ENCODE measurements at places on chromosomes 2 and 18. TPM values are rescaled to one million over a fixed set of nuclear protein-coding genes. Genes with fewer than 3 reads are reported as not detected.

Gene CCDC74B
- total RNA-seq, result 0.12 TPM

Gene TUBB8B
- not detected for total RNA-seq

Gene REG3G
- not detected for total RNA-seq

Gene SGPP2
- 9.9 TPM for total RNA-seq

Gene TRIM54
- 0.17 TPM for total RNA-seq

Gene DGUOK
- total RNA-seq, result 55.5 TPM

Gene RNF125
- 40.3 TPM for total RNA-seq

Gene EPAS1
- 2.3 TPM for total RNA-seq

Gene DTNA
- 0.58 TPM for total RNA-seq

Gene SP140
- 70.8 TPM for total RNA-seq

Gene DSC1
- 2.7 TPM for total RNA-seq

GRCh38 chr2:207107551-207107950, 58.2 kb downstream of the KLF7 start:
- no peaks in the 10 kb centered on the region for H3K4me1 ChIP-seq
- no peaks in the 10 kb centered on the region for H3K36me3 ChIP-seq
- H3K4me3 ChIP-seq, result no peak overlapping the region
- DNase-seq, result no peak
- no peaks in the 10 kb centered on the region for H3K27me3 ChIP-seq

GRCh38 chr2:72932045-72932740, 14.9 kb downstream of the EMX1 start:
- H3K4me1 ChIP-seq, result no peaks in the 10 kb centered on the region
- peaks cover 4% of the 10 kb centered on the region for H3K27me3 ChIP-seq
- no peak overlapping the region for H3K27ac ChIP-seq
- no peak overlapping the region for H3K4me3 ChIP-seq

DNA sequence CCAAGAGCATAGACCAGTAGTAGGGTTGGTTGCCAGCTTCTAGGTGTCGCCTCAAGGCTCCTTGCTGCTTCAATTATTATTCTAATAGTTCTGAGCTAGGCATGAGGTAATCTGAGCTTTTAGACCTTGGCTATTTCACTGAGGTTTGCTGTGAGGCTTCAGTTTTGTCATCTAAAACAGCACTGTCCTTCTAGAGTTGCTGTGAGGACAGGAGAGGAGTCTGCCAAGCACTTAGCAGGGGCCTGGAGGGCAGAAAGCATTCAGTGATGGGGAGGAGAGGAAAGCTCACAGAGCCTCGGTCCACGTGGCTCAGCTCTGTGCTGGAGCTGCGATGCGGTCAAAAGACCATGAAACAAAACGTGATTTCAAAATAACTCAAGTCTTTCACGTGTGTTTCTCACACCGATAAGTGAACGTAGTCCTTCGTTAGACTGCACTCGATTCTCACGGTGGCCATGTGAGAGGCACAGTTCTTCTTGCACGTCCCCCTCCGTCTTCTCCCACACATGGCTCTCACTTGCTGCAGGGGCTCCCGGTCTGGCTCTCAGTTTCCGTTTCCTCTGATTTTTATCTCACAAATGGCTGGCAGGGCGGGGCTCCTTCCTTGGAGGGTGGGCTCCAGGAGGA, 113.7 kb downstream of the B3GNT2 start:
- H3K27me3 ChIP-seq, result no peaks in the 10 kb centered on the region
- no peaks in the 10 kb centered on the region for H3K36me3 ChIP-seq
- no peak overlapping the region for H3K4me3 ChIP-seq
- DNase-seq, result no peak
- peak overlapping the region; percentile 15 for H3K27ac ChIP-seq

DNA sequence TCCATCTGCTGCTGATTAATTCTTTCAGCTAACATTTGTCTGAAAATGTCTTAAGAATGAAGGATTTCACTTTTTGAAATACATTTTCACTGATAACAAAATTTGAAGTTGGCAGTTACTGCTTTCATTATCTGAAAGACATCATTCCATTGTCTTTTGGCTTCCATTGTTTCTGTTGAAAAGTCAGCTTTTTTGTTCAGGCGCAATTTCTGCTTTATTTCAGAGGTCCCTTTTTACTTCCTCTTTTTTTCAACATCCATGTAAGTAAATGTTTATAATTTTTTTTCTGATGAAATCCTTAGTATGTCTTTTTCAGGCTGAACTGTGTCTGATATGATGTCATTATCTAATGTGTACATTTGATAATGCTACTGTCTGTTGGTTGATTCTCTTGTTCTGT, 184.2 kb downstream of the RND3 start:
- H3K27me3 ChIP-seq, result no peaks in the 10 kb centered on the region
- no peaks in the 10 kb centered on the region for H3K4me1 ChIP-seq
- no peak for DNase-seq
- H3K27ac ChIP-seq, result no peak overlapping the region
- no peak overlapping the region for H3K4me3 ChIP-seq

DNA sequence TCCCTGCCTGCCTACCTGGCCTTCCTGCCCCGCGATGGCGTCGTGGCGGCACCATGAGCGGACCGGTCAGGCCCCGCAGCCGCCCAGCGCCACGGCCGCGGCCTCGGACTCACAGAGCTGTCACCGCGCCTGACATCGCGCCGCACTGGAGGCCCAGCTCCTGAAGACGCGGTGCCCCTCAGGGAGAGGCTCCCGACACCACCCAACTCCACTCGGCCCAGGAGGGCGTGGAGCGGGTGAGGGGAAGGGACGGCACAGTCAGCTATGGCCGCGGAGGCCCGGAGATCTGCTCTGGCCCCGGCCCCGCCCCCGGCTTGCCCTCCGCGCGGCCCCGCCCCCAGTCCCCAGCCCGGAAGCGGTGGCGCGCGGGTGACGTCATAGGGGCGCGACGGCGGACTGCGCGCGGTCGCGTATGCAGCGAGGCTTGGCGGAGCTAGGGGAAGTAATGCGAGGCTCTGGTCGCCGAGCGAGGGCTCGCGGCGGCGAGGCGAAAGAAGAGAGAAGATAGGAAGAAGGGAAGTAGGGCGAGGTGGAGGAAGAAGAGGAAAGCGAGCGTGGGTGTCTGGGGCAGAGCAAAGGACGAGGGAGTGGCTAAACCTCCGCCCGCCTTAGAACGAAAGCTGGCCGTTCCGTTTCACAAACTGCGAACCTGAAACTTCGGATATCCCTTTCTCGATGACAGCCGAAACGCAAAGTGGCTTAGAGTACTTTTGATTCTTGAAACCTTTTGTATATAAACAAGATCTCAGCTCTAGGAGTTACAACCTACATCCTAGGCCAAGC, at the start of gene SLC35F5:
Gene SLC35F5, minus strand, starts transcription at position 288 of the 783 bp plus-strand sequence. Its CDS starts 233 bp downstream, at position 55.
- peaks cover 9% of the 10 kb centered on the region for H3K36me3 ChIP-seq
- H3K27ac ChIP-seq, result peak within 1 kb of the TSS; percentile 80
- H3K27me3 ChIP-seq, result no peaks in the 10 kb centered on the region
- H3K4me3 ChIP-seq, result peak within 1 kb of the TSS; percentile 95
- H3K4me1 ChIP-seq, result peaks cover 25% of the 10 kb centered on the region

DNA sequence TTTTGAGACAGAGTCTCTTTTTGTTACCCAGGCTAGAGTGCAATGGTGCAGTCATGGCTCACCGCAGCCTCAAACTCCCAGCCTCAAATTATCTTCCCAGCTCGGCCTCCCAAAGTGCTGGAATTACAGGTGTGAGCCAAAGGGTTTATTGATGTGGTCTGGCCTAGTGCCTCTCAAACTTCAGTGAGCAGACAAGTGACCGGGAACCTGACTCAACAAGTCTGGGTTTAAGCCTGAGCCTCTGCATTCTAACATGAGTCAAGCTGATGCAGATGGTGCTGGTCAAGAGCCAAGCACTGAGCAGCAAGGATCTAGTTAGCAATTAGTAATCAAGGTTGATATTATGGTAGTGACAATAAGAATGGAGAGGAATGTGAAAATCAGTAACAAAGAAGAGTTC, 21.3 kb downstream of the CDK15 start:
- H3K27ac ChIP-seq, result no peak overlapping the region
- H3K4me3 ChIP-seq, result no peak overlapping the region
- no peaks in the 10 kb centered on the region for H3K27me3 ChIP-seq
- no peaks in the 10 kb centered on the region for H3K4me1 ChIP-seq

- peaks cover 51% of the 10 kb centered on the region for H3K4me1 ChIP-seq
- no peaks in the 10 kb centered on the region for H3K36me3 ChIP-seq
- H3K27ac ChIP-seq, result peak overlapping the region; percentile 61
- H3K27me3 ChIP-seq, result no peaks in the 10 kb centered on the region
- no peak for DNase-seq
Observed at GRCh38 chr2:120253021-120253882, 600 bp downstream of the RALB start.

GRCh38 chr18:36141576-36141975, 11.9 kb downstream of the ELP2 start:
- H3K4me1 ChIP-seq, result no peaks in the 10 kb centered on the region
- no peak for DNase-seq
- H3K27me3 ChIP-seq, result no peaks in the 10 kb centered on the region
- peaks cover 67% of the 10 kb centered on the region for H3K36me3 ChIP-seq
- H3K27ac ChIP-seq, result no peak overlapping the region
- no peak overlapping the region for H3K4me3 ChIP-seq

DNA sequence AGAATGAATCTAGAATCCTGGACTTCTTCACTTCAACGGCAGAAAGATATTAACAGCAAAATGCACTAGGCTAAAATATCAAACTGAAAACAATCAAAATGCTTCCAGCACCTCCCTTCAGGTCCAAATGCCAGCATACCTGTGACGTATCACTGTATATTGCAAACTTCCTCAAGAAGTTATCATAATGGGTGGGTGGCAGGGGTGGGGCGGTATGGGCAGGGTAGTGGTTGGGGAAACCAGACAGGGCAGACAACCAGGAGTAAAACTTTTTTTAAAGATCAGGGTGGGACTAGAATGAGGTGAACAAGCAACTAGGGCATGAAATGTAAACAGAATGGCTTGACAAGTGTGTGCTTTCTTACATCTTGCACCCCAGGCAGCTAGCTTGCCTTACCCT, 140.9 kb downstream of the SATB2 start:
- H3K36me3 ChIP-seq, result no peaks in the 10 kb centered on the region
- H3K27me3 ChIP-seq, result no peaks in the 10 kb centered on the region

DNA sequence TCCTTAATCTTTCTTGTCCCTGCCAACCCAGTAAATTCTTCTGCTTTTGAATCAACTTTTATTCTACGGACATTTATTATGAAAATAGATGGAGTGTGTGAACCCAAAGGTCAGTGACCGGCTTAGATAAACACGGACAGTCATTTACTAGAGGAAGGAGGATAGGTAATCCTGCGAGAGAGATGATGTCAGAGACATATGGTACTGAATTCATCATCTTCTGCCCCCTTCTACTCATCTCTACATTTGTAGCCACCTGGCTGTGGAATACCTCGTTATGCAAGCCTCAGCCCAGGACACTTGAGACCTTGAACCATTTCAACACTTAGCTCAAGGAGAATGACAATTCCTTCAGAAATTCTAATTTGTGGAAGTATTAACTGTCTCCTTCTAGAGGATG, 443.6 kb downstream of the TDRD15 start:
- no peak for DNase-seq
- no peaks in the 10 kb centered on the region for H3K36me3 ChIP-seq
- no peaks in the 10 kb centered on the region for H3K4me1 ChIP-seq
- no peak overlapping the region for H3K27ac ChIP-seq
- H3K4me3 ChIP-seq, result no peak overlapping the region
- H3K27me3 ChIP-seq, result no peaks in the 10 kb centered on the region

DNA sequence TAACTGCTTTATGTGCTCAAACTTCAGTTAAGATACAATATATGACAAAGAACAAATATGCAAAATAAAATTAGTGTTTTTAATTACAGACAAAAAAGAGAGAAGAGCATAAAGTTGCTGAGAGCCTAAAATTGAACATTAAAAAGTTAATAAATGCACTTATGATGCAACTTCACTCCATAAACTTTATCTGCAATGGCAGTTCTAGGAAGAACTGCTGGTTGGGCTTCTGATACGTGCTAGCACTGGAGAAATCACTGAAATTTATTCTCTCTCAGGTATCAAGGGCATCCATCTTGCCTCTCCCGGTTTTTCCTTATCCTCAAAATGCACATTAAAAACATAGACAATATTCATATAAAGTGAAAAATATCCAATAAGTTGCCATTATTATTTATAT, 35.7 kb downstream of the MYO3B start:
- no peaks in the 10 kb centered on the region for H3K36me3 ChIP-seq
- H3K4me1 ChIP-seq, result no peaks in the 10 kb centered on the region
- H3K4me3 ChIP-seq, result no peak overlapping the region
- no peak overlapping the region for H3K27ac ChIP-seq
- no peaks in the 10 kb centered on the region for H3K27me3 ChIP-seq

GRCh38 chr2:199465390-199465789, 7.7 kb upstream of the SATB2 start:
- peaks cover 33% of the 10 kb centered on the region for H3K4me1 ChIP-seq
- no peak overlapping the region for H3K27ac ChIP-seq
- no peak for DNase-seq
- H3K27me3 ChIP-seq, result peaks cover 90% of the 10 kb centered on the region

GRCh38 chr2:227238238-227239237, 74.1 kb downstream of the COL4A3 start:
- no peaks in the 10 kb centered on the region for H3K27me3 ChIP-seq
- H3K27ac ChIP-seq, result no peak overlapping the region
- H3K36me3 ChIP-seq, result no peaks in the 10 kb centered on the region
- H3K4me1 ChIP-seq, result no peaks in the 10 kb centered on the region

- no peaks in the 10 kb centered on the region for H3K36me3 ChIP-seq
- H3K4me1 ChIP-seq, result peaks cover 20% of the 10 kb centered on the region
- H3K27ac ChIP-seq, result no peak overlapping the region
- no peaks in the 10 kb centered on the region for H3K27me3 ChIP-seq
- no peak for DNase-seq
Observed at GRCh38 chr18:816869-817268, 4.8 kb upstream of the YES1 start.

DNA sequence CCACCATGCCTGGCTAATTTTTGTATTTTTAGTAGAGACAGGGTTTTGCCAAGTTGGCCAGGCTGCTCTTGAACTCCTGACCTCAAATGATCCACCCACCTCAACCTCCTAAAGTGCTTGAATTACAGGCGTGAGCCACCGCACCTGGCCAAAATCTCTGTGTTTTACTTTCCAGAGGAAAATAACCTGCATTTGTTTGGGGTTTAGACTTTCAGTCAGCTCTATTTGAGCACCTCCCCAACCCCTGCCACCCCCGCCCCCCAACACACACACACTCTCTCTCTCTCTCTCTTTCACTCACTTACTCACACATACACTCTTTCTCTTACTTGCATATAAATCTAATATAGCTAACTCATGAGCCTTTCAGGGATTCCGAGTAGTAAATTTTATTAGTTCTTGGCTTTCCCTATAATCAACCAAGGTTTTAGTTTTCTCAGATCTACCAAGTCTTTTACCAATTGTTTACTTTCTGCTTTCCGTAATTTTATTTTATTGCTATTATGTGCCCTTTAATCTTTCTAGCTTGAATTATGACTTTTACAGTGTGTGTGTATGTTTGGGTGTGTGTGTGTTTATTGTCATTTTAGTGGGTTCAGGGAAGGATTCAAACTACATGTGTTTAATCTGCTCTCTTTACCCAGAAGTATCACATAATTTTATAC, 24.5 kb downstream of the MFSD6 start:
- H3K4me1 ChIP-seq, result peaks cover 47% of the 10 kb centered on the region
- no peak overlapping the region for H3K4me3 ChIP-seq
- no peak overlapping the region for H3K27ac ChIP-seq
- no peaks in the 10 kb centered on the region for H3K27me3 ChIP-seq
- H3K36me3 ChIP-seq, result peaks cover 16% of the 10 kb centered on the region
- no peak for DNase-seq
